ENCODE measurements at places on chromosomes 7 and 10.
A peak's percentile ranks its signal among the peaks of the same experiment; 100 is the strongest.

GRCh38 chr7:70434376-70434775 is 697.6 kb upstream of the GALNT17 start:
- no peak for DNase-seq

DNA sequence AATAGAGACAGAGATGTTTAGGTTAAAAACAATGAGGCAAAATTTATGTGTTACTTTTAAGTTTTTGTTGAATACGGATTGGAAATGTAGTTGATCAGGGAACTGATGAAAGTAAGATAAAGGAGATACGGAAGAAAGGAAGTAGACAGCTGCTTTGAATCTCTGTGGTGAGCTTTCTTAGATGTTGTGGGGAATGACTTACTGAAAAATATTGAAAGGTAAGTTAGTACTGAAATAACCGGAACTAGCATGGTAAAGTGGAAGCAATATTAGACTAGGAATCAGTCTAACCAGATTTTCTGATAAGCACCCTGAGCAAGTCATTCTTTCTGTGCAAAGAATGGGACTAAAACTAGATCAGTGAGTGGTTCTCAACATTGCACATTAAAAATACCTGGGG is 34.8 kb downstream of the LUC7L2 start:
- no peak for DNase-seq

GRCh38 chr10:50614444-50615137 is 9.2 kb downstream of the SGMS1 start:
- no peak for DNase-seq

GRCh38 chr7:80666376-80666775 is 27.9 kb downstream of the CD36 start:
- DNase-seq = no peak

GRCh38 chr7:5457245-5457735 is 33.7 kb upstream of the TNRC18 start:
- DNase-seq = no peak

DNA sequence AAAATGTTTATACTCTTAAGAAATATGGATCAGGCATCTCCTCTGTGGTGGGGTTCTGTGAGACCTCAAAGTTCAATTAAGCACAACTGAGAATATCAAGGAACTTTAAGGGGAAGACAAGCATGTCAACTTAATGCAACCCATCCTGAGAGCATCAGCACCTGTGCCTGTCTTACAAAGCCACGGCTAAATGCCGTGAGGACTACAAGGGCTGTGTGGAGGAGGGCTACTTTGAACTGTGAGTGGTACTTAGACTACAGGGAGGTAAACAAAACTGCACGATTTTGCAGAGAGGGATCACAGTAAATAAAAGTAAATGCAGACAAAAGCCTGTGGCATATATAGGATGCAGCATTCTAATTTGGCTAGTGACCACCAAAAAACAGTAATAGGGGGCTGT is 139.1 kb downstream of the ATE1 start:
- DNase-seq = no peak

DNA sequence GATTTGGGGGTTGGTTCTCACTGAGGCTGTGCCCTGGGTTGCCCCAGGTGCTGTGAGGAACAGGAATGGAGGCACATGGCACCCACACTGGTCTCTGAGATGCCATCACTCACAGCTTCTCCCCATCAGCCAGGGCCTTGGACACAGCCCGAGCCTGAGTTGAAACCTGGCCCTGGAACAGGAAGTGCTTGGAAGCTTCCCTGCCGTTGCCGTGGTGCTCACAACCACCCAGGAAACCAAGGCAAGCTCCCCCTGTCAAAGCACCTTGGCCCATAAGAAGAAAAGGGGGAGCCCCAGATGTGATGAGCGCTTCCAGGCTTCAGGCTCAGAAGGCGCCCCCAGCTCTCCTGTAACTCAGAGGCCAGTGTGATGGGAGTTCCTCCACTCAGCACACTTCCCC is at the start of gene BTBD16:
Gene BTBD16 (plus strand): TSS at position 221 of the 400 bp plus-strand sequence. CDS start 3,786 bp downstream, outside the sequence.
- DNase-seq = no peak

- no peak for DNase-seq
Observed at GRCh38 chr7:47326220-47326619, 255.7 kb downstream of the TNS3 start.

- no peak for DNase-seq
Observed at GRCh38 chr7:142347091-142347490, 89.2 kb upstream of the PRSS58 start.

GRCh38 chr7:1105189-1105588 is 17.3 kb downstream of the GPER1 start:
- DNase-seq = no peak

GRCh38 chr10:29616542-29616941 is 18.2 kb downstream of the SVIL start:
- no peak for DNase-seq

DNA sequence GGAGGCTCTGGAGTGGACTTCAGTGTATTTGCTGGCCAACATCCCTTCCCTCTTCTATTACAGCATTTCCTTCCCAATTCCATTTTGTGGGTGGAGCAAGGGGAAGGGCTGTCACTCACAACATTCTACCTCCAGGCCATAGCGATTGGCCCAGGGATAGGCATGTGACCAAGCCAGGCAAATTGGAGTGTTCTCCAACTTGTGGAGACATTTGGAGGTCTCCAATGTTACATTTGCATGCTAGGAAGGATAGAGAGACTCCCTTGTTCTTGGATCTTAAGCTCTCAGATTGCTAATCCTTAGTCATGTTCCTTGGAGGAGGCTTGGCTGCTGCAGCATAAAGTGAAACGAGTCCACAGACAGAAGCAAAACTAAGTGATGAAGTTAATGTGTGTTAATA is 95.6 kb upstream of the KIF5B start:
- DNase-seq = no peak

GRCh38 chr7:120131096-120131839 is 141.7 kb upstream of the KCND2 start:
- no peak for DNase-seq

DNA sequence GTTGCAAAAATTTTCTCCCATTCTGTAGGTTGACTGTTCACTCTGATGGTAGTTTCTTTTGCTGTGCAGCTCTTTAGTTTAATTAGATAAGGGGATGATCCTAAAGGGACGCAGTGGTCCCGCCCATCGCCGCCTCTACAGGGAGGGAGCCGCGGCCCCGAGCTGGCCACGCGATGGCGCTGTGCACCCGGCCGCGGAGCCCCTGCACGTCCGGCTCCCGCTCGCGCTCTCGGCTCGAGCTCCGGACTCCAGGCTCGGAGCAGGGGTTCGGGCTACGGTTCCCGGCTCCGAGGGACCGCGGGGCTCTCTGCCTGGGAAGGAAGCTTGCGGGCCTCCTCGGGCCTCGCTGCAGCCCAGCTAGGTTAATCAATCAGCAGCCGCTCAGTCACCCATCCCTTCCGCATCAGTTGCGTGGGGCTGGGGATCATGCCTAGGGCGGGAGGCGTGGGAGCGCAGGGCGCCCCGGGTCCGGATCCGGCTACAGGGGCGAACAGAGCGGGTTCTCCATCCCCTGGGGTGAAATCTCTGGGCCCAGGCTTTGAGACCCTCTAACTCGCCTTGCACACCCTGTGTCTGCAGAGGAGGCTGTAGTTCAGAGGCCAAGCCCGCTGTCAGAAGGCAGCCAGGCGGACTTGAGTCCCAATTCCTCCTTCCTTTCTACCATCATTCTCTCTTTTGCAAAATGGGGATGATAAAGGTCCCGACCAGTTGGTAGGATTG is 97.9 kb downstream of the WDR11 start:
- peak; percentile 80 for DNase-seq

GRCh38 chr7:128792471-128793180 is 858 bp downstream of the CCDC136 start:
- no peak for DNase-seq

GRCh38 chr10:32961343-32961894 is 3.4 kb upstream of the ITGB1 start:
- no peak for DNase-seq

DNA sequence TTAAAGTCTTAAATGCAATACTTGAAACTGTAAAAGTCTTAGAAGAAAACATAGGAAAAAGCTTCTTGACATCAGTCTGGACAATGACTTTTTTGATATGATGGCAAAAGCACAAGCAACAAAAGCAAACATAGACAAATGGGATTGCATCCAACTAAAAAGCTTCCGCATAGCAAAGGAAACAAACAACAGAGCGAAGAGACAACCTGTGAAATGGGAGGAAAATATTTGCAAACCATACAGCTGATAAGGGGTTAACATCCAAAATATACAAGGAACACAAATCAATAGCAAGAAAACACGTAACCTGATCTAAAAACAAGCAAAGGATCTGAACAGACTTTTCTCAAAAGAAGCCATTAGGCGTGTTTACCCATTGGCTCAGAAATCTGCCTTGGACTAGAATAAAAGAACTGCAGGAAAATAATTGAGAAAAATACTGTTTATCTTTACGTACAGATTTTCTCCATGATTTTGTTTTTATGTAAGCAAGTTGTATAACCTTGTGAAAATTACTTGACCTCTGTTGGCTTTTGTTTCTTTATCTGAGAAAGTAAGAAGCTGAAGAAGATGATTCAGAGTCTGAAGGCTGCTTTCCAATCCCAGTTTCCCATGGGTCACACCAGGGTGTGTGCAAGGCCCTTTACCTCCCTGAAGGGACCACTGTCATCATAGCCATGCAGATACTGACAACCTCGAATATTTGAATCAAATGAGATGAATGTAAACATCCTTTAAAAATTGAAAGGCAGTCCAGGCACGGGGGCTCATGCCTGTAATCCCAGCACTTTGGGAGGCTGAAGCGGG is 99.1 kb upstream of the LANCL2 start:
- DNase-seq = no peak

DNA sequence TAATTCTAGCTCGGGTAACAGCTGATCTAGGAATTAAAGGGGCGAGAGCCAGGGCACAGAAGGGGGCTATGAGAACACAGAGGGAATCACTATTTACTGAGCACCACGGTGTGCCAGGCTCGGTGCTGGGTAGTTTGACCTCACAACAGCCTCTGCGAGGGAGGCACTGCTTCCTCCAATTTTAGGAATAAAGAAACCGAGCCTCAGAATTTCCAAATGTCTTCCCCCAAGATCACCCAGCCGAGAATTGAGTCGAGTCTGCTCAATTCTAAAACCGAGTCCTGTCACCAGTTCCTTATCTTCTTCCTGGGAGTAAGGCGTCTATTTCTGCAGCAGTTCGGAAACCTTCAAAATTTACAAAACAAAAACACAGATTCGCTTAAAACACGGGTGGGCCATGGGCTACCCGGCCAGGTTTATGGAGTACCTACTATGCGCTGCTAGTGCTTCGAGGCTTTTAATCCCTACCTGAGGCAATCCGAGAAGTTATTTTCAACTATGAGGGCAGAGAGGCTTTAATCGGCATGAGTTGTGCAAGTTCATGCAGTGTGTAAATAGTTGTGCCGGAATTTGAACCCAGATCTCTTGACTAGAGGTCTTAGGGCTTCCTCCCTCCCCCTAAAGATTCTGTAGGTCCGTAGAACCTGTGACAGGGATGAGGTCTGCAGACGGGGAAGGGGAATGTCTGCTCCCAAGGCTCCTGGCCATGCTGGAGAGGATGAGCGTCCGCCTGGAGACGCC is 872 bp upstream of the HMX2 start:
- DNase-seq = no peak

DNA sequence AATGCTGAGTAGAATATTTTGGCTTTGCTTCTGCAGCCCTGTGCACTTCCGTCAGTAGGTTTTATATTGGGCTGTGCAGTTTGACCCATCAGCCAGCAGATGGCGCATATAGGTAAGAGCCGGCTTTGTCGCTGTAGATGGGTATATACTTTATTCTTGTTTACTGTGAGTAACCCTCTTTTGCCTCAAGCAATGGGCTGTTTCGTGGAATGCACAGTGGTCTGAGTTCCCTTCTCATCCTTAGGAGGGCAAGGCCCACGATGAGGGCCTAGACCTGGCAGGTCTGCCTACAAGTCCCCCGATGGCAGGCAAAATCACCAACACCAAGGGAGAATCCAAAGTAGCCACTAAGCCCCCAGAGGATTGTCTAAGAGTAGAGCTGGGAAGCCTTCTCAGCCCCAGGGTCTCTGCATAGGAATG is 1002.9 kb upstream of the KCND2 start:
- DNase-seq = peak; percentile 79

GRCh38 chr10:106380706-106381105 is 783.8 kb downstream of the SORCS1 start:
- no peak for DNase-seq

- no peak for DNase-seq
Observed at GRCh38 chr10:48838834-48839233, 100.8 kb downstream of the LRRC18 start.

- DNase-seq = no peak
Observed at GRCh38 chr7:18829858-18830285, 287.6 kb downstream of the TWIST1 start.

DNA sequence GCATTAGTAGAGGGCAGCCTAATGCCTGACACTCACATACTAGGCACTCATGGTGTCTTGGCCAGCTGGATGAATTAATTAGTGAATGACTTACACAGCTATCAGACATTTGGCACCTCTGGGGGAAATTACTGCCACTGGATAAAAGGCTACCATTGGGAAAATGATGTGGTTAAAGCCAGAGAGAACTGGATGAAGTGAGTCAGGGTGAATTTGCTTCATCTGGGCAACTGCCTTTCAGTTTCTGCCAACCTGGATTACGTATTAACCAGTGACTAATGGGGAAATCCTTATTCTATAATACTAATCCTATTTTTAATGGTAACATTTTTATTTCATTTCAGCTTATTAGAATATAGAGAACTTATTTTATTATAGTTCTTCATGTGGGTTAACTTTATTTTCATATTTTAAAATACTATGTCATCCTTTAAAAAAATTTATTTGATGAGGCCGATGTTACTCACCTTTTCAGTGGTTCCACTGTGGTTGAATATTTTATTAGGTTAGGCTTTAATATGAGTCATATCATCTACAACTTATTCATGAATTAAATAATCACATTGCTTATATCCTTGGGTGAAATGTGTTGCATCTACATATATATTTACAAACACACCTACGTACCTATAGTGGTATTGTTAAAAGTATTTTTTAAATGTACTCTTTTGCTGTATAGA is 85.6 kb upstream of the CAPZA2 start:
- no peak for DNase-seq

- DNase-seq = no peak
Observed at GRCh38 chr7:88350118-88350517, 43.4 kb upstream of the STEAP4 start.

GRCh38 chr10:80409121-80409520 is 770 bp downstream of the PRXL2A start:
- DNase-seq = no peak

GRCh38 chr10:74977913-74978847 is 133.3 kb upstream of the SAMD8 start:
- DNase-seq = no peak

GRCh38 chr10:36181426-36182178 is 539.5 kb upstream of the FZD8 start:
- DNase-seq = no peak

- DNase-seq = no peak
Observed at GRCh38 chr10:101228966-101229265, 347 bp downstream of the LBX1 start.

DNA sequence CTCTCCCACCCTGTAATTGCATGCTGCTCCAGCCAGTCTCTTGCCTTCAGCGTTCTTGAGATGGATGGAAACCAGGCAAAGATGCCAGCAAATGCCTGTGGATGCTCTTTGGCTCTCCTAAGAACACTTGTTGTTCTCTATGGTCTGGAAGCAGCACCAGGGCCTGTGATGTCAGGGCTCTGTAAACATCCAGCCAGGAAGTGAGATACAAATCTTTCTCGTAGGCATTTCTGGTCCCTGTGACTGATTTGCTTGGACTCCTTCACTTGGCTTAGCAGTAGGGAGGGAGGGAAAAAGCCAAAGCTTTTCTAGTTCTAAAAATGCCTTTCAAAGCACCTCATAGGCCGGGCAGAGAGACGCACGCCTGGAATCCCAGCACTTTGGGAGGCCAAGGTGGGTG is 201.3 kb downstream of the REEP3 start:
- DNase-seq = no peak

GRCh38 chr7:29900745-29901144 is 88.9 kb downstream of the SCRN1 start:
- DNase-seq = no peak

All from testis (tissue), 5 donors.